ENCODE measurements at places on chromosomes 7 and 10.

GRCh38 chr7:5827755-5828154, 46.3 kb upstream of the RNF216 start:
- DNase-seq: peak; percentile 69

- no peak for DNase-seq
These were observed 55.3 kb upstream of the INPP5A start for GRCh38 chr10:132482090-132482800.

DNA sequence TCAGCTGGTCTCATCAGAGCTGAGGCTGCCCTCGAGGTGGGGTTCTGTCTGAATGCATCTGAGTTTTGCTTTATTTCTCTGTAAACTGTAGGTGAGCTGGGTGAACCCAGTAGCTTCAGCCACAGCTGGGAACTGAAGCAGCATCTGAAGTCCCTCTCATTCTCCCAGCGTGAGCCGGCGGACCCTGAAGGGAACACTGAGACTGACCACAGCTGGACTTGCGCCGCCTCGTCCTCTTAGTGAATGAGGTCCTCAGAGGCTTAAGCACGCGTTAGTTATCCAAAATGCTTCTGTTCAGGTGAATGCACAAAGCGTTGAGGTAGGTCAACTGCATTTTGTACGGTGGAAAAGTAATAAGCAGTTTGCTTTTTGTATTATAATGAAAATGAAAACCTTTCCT, 76.6 kb downstream of the AMZ1 start:
- DNase-seq: no peak

DNA sequence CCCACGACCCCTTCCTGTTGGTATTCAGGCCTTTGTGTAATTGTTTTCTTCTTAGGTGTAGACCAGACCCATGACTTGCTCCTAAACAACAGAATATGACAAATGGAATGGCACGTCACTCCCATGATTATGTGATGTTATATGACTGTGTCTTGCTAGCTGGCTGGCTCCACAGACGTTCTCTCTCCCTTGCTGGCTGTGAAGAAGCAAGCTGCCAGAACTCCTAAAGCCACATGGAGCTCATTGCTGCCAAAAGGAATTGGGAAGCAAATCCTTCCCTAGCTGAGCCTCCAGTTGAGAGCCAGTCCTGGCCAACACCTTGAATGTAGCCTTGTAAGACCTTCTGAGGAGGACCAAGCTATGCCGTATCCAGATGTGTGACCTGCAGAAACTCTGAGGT, 74.2 kb downstream of the RAB18 start:
- DNase-seq: no peak

All from CD4-positive, CD25-positive, alpha-beta regulatory T cell (primary cell).